ENCODE measurements at places on chromosomes 7 and 10.

- DNase-seq: no peak
Observed at GRCh38 chr10:102813734-102814452, 23.3 kb downstream of the CYP17A1 start.

DNA sequence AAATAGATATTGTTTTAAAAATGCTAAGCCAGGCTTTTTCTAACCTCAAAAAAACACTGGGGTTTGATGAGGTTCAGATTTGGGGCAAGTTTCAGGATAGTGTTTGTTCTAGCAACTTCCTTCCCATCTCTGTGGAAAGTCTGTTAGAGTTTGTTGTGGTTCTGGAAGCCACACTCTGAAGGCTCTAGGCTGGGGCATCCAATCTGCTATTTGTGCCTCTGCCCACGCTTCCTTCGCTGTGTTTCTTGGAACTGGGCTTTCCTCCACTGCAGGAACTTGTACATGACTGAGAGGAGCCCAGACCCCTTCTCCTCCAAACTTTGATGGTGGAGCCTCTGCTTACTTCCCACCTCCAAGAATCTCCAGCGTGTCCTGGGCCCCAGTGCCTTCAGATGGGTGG lies 108.5 kb upstream of the SLC25A13 start:
- DNase-seq: peak; percentile 32

DNA sequence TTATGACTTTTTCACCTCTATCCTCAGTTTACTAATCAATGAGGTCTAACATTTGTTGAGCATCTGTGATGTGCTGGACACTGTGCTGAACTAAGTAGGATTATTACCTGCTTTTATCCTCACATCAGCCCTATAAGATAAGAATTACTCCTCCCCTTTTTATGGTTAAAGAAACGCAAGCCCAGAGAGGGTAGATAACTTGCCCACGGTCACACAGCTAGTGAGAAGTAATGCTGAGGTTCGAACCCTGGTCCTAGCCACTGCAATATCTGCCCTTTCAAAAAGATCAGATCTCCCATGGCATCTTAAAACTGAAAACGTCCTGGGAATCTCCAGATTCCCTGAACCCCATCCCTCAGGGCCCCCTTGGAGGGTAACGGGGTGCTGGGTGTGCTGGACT lies 118.3 kb downstream of the C10orf105 start:
- DNase-seq: no peak

DNA sequence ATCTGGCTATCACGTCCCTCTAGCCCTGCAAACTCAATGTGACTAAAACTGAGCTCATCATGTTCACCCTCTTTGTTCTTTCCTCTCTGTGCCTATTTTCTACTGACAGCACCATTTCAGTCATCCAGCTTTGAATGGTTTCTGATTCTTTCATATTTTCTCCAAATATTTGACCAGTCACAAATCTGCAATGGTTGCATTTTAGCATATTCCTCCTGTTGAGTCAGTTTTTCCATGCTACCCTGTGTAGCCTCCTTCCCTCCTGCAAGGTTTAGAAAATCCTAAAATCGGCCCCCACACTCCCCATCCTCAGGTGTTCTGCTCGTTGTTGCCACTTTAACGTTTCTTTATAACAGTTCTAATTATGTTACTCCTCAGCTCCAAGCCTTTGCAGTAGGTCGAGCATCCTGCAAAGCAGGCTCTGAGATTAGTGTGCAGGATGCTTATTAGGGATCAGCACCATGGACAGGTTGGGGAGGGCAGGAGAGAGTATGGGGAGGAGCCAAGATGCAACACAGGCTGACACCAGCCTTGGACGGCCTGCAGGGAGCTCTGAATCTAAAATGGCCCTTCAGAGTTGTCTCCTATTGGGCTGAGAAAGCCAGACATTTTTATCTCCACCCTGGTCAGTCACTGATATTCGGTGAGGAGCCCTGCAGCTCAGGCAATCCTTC lies 531.0 kb upstream of the COBL start:
- DNase-seq: no peak

GRCh38 chr7:19939746-19940145 lies 166.3 kb upstream of the TMEM196 start:
- DNase-seq: no peak

DNA sequence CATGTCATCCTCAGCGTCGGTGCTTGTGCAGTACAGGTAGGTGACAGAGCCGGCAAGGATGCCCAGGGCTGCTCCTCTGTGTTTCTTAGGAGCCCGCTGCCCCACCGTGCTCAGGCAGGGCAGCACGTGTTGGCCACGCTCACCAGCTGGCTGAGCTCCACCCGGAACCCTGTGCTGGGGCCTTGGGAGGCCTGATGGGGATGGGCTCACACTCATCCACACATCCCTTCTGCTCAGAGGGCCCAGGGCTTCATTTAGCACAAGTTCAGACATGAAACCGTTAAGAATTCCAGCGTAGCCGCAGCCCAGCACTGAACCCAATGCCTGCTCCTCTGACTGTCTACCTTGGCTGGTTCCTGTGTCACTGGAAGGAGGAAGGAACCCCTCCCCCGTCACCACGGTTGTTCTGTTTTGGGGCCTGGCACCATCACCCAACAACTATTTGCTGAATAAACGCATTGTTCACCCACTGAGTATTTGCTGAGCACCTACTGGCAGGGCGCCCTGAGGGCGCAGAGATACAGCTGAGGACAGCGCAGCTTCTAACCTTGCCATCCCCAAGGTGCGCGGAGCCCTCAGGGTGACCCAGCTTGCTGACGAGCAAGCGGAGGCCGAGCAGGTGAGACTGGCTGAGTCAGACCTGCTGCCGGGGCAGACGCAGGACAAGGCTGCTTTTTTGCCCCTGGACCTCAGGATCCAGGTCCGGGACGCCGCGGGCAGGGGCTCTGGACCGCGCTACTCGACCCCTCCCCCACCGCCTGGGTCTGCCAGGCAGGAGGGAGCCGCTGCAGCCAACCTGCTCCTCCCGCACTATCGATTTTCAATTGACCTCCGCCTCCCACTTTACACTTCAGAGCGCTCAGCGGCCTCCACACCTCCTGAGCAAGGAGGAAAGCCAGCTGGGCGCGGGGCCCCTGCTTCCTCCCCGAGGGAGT lies 50.6 kb upstream of the RET start:
- no peak for DNase-seq

DNA sequence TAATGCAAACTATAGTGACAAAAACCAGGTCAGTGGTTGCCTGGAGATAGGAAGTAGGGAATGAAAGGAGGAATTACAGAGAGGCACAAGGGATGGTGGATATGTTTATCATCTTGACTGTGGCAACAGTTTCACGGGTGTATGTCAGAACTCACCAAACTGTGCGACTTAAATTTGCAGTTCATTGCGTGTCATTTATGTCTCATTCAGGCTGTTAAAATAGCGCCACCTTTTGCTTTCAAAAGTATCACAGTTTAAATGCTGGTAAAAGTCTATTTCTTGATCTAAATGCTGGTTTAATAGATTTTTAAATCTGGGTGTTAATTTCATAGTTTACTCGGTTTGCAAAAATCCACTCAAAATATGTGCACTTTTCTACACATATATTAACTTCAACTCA lies 51.0 kb downstream of the PTTG1IP2 start:
- no peak for DNase-seq

- no peak for DNase-seq
Observed at GRCh38 chr7:19427944-19428343, 280.9 kb downstream of the POLR1F start.

DNA sequence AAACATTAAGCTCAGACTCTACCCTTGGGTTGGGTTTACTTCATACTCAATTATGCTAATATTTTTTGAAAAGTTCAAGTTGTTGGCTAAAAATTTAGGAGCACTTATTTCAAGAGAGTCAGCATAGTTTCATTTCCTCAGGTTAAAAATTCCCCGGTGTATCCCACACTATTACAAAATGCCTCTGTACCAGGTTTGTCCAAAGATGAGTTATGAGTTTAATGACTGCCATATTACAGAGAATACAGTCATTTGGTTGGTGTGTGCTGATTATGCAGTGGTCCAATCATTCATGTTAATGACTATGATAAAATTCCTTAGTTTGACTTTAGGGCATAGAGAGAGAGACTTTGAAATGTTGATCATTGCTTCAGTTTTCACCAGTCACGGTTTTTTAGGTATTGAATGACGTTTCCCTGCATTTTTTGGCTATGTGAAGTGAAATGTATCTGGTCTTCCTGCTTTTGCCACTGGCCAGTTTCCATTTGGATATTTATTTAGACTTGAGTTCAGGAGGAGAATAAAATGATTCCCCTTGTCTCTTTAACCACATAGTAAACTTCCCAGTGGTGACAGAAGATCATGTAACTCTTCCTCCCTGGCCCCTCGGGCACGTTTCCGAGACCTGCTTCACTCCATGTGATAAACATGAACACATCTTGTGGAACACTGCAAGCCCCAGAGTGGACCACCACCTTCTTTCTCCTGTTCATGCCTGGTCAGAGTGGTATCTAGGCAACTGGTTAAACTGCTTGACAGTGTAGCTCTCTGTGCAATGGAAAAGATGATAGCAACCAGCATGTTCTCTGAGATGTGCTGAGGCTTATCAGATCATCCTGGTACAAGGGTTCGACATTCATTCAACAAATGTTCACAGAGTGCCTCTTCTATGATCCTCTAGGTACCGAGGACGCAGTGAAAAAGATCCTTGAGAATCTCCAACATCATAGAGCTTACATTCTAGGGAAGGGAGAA lies 153.6 kb downstream of the CACNB2 start:
- no peak for DNase-seq

DNA sequence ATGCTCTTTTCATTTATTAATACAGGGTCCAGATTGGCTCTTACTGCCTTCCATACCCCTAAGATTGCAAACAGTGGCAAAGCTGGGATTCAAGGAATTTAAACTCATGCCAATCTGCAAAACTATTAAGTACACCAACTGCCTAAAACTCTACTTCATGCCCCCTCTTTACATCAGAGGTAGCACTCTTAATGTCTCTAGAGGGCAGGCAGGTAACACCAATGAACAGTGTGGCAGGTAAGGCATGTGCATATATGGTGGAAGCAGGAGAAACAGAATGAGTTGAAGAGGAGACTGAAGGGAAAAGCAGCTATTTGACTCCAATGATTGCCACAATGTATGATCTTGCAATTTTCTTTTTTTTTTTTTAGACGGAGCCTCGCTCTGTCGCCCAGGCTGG lies 156.7 kb downstream of the BTAF1 start:
- DNase-seq: no peak

- DNase-seq: no peak
Observed at GRCh38 chr10:116719804-116720203, 22.6 kb downstream of the HSPA12A start.

DNA sequence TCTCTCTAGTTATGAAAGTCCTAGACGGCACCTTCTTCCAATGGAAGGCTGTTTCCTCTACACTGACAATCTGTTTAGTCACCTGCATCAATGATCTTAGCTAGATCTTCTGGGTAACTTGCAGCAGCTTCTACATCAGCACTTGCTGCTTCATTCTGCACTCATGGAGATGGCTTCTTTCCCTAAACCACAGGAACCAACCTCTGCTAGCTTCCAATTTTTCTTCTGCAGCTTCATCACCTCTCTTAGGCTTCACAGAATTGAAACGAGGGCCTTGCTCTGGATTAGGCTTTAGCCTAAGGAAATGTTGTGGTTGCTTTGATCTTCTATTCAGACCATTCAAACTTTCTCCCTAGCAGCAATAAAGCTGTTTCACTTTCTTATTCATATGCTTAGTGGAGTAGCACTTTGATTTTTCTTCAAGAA lies 24.6 kb downstream of the NAMPT start:
- no peak for DNase-seq

GRCh38 chr10:72542396-72542815 lies 83.5 kb downstream of the MICU1 start:
- no peak for DNase-seq

DNA sequence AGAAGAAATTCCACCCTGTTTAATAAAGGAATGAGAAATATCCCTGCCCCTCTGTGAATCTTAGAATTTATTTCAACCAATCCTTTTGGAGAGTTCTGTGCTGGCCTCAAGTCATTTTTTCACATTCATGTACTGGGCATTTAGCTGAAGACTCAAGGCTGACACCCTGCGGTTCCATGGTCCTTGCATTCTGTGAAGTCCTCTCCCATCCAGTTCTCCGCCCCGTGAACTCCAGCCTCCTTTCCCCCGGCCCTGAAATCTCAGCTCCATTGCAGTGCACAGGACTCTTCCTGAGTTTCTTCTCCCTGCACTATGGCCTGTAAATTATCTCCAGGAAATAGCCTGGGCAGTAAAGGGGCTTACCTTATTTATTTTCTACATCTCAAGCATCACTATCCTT lies 183.0 kb upstream of the KCND2 start:
- DNase-seq: no peak

- DNase-seq: no peak
Observed at GRCh38 chr7:15681186-15681585, 5.3 kb downstream of the MEOX2 start.

DNA sequence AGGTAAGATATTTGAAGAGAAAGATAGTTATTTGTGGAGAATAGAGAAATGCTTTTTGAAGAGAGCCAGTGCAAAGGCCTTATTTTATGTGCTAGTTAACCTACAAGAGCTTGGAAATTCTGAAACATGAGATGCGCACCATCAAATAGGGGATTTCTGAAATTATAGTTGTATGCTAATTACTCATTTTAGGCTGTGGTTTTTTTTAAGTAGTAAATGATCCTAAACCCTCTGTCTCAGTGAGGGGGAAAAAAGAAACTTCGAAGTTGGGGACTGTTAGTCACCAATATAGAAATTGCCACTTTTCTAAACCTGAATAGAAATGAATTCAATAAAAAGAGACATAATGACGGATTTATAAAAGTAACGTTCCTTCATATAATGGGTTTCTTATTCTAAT lies 119.3 kb upstream of the MDFIC start:
- no peak for DNase-seq

GRCh38 chr7:48168159-48168558 lies 3.1 kb upstream of the ABCA13 start:
- DNase-seq: no peak

DNA sequence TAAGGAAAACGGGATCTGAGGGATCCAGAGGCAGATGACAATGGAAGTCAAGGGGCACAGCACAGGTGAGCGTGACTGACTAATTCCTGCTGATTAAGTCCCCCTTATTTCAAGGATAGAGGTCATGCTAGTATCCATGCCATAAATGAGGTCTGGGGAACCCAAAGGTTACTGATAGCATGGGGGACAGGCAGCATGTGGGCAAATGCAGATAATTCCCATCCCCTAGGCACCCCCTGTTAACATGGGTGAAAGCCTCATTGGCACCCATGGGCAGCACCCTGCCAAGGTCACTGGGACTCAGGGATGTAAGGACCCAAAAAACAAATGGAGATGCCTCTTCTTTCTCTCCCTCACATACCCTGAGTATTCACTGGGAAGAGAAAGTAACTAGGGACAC lies 139.7 kb downstream of the WDR11 start:
- no peak for DNase-seq

All from activated CD8-positive, alpha-beta T cell treated with anti-CD3 and anti-CD28 coated beads for 36 hours (primary cell).